ENCODE measurements at places on chromosomes 12 and 14. TPM values are rescaled to one million over a fixed set of nuclear protein-coding genes. Genes with fewer than 3 reads are reported as not detected.
A peak's percentile ranks its signal among the peaks of the same experiment; 100 is the strongest.

DNA sequence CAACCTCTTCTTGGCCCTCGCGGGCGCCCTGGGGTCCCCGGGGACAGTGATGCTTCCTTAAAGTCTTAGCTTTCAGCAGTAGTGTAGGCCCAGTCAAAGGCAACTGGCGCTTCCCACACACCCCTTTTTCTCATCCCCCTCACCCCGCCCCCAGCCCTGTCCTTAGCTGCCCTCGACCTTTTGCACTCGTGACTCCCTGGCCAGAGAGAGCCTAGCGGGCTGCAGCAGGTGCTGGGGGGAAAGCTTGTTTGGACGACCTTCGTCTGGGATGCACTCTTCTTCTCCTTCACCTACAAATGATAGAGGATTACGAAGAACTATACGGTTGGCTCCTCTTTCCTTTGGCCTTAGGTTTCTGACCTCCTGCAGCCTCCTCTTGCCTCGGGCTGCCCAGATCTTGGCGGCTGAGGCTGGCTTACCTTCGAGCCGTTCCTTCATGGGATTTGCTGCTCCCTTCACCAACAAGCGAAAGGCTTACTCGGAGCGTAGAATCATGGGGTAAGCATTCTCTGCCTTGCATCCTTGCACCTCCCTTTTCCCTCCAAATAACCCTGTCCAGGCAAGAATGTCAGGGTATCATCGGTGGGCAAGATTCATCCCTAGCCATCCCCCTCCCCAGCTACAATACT lies 815 bp downstream of the COQ10A start:
- peaks cover 21% of the 10 kb centered on the region for H3K36me3 ChIP-seq

Gene BTG1
- total RNA-seq = 86.4 TPM

DNA sequence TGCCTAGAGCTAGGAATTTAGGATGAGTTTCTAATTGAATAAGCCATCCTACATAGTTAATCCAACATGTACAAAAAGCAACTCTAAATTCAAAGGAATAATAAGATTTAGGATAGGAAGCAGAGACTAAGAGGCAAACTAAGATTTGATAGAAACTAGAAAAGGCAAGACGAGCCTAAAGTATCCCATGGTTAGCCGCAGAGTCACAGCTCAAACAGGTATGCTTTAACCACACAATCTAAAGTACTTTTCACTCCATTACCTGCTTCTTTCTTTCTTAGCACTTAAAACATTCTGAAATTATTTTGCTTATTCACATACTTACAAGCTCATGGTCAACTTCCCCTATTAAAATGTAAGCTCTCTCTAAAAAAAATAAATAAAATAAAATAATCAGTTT lies 51.8 kb downstream of the OTOGL start:
- no peak overlapping the region for H3K27ac ChIP-seq
- H3K36me3 ChIP-seq = peaks cover 2% of the 10 kb centered on the region
- no peak overlapping the region for H3K4me3 ChIP-seq
- H3K4me1 ChIP-seq = peaks cover 18% of the 10 kb centered on the region
- DNase-seq = no peak

- no peak overlapping the region for H3K4me3 ChIP-seq
- no peaks in the 10 kb centered on the region for H3K4me1 ChIP-seq
- H3K27ac ChIP-seq = no peak overlapping the region
- peaks cover 1% of the 10 kb centered on the region for H3K27me3 ChIP-seq
Observed at GRCh38 chr14:84167026-84167425, 1362.9 kb upstream of the FLRT2 start.

Gene NPFF
- total RNA-seq = 0.44 TPM

GRCh38 chr12:53652366-53652765 lies 23.5 kb downstream of the ATP5MC2 start:
- no peak overlapping the region for H3K27ac ChIP-seq
- H3K36me3 ChIP-seq = no peaks in the 10 kb centered on the region
- H3K4me3 ChIP-seq = no peak overlapping the region
- no peaks in the 10 kb centered on the region for H3K4me1 ChIP-seq
- H3K27me3 ChIP-seq = no peaks in the 10 kb centered on the region

DNA sequence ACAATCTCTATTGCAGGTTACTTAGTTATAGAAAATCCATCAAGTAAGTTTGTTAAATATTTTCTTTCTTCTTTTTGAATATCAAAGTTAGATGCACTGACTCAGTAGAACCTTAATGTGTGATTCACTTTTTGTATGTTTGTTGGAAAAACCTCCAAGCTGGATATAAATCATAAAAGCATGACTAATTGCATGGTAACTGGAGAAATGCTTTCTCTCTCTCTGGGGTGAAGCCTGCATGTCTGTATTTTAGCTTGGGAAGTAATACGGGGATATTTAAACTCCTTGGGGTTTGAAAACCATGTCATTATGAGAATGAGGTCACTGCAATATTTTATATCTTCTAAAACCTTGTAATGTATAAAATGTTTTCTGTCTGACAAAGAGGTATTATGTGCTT lies 58.6 kb upstream of the MYF6 start:
- no peaks in the 10 kb centered on the region for H3K27me3 ChIP-seq
- no peaks in the 10 kb centered on the region for H3K4me1 ChIP-seq
- H3K36me3 ChIP-seq = no peaks in the 10 kb centered on the region

GRCh38 chr12:2857576-2857975 lies 737 bp upstream of the TEX52 start:
- no peaks in the 10 kb centered on the region for H3K27me3 ChIP-seq
- H3K4me3 ChIP-seq = no peak overlapping the region
- no peak overlapping the region for H3K27ac ChIP-seq
- H3K4me1 ChIP-seq = peaks cover 6% of the 10 kb centered on the region

GRCh38 chr12:94973221-94973620 lies 30.3 kb downstream of the NDUFA12 start:
- no peaks in the 10 kb centered on the region for H3K27me3 ChIP-seq
- H3K27ac ChIP-seq = no peak overlapping the region
- H3K36me3 ChIP-seq = peaks cover 17% of the 10 kb centered on the region
- H3K4me3 ChIP-seq = no peak overlapping the region
- DNase-seq = no peak

DNA sequence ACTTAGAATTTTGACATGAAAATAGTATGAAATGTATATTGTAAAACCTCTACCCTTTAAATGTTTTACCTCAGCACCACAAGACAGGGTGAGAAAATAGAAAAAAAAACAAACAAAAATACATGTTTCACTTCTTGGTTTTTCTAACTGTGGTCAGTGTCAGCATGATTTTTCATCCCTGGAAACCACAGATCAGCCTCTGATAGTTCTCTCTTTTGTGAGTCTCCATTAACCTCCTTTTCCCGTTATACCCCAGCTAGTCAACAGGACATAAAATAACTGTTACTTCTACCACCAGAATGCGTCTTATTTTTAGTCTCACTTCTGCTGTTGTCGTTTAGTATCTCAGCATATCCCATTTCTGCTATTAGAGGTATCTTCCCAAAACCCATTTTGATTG lies 48.3 kb upstream of the KCNMB4 start:
- peaks cover 17% of the 10 kb centered on the region for H3K4me1 ChIP-seq
- no peak overlapping the region for H3K4me3 ChIP-seq
- peaks cover 7% of the 10 kb centered on the region for H3K36me3 ChIP-seq
- peak overlapping the region; percentile 15 for H3K27ac ChIP-seq

DNA sequence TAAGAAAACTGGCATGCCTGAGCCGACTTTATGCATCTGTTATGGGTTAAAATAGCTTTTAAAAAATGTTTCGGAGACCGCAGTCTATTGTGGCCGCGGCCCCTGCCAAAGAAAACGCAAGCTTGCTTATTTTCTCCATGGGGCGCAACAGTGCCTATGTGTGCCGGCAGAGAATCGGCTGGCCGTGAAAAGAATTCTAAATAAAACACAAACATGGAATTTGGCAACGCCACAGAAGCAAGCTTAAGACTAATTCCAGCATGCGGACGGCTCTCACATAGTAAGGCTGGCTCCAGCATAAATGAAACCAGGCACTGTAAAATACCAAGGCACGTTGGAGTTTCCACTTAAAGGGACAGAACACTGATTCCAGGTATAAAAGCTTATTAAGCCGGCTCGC lies 56.7 kb downstream of the BCL11B start:
- peak overlapping the region; percentile 62 for H3K4me3 ChIP-seq
- no peaks in the 10 kb centered on the region for H3K27me3 ChIP-seq
- DNase-seq = no peak
- H3K27ac ChIP-seq = peak overlapping the region; percentile 78
- peaks cover 30% of the 10 kb centered on the region for H3K36me3 ChIP-seq
- H3K4me1 ChIP-seq = peaks cover 95% of the 10 kb centered on the region

Gene HOXC12
- not detected for total RNA-seq

Gene HOTAIR
- not detected for total RNA-seq

DNA sequence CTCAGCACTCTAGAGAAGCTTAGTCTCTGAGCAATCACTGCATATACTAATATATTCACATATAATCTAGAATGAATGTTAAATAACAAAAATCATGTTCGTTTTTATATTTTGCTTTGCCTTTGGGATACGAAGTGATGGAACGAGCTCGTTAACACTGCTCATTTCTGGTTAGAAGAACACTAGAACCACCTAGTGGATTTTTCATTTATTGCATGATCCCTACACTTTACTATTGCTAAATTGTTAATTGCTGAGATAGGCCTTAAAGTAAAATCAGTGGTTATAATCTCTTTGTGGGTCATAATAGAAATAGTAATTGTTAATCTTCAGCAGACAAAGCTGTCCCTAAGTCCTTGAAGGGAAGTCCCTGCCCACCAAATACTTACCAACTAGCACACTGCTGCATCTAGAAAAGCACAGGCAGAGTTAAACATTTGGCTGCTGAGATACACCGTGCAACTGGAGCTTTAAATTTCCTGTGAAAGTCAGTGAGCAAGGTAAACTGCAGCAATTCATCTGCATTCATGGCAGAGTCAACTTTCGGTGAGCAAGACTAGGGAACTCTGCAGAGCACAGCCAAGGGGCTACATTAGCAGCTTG lies 353.7 kb downstream of the APAF1 start:
- H3K27me3 ChIP-seq = peaks cover 8% of the 10 kb centered on the region
- no peak overlapping the region for H3K27ac ChIP-seq
- no peaks in the 10 kb centered on the region for H3K36me3 ChIP-seq
- H3K4me1 ChIP-seq = no peaks in the 10 kb centered on the region
- DNase-seq = no peak

- peaks cover 13% of the 10 kb centered on the region for H3K4me1 ChIP-seq
- no peak overlapping the region for H3K4me3 ChIP-seq
- H3K27me3 ChIP-seq = peaks cover 11% of the 10 kb centered on the region
Observed at GRCh38 chr12:57553343-57554202, 3.7 kb downstream of the KIF5A start.

DNA sequence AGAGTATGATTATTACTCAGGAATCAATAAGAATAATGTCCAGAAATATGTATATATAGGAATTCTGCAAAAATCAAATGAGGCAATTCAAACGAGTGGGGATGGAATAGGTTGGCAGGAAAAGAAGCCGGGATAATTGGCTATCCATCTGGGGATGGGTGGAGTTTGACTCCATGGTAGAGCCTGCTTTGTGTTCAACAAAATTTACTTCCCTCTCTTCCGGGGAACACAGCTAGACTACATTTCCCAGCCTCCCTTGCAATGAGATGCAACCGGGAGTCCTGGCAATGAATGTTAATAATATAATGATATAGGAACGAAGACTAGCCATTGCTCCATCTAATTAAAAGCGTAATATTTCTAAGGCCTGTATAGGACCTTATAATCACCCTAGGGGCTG lies 146.6 kb downstream of the EFCAB11 start:
- H3K4me1 ChIP-seq = no peaks in the 10 kb centered on the region
- H3K27ac ChIP-seq = no peak overlapping the region
- H3K36me3 ChIP-seq = no peaks in the 10 kb centered on the region

- H3K4me3 ChIP-seq = no peak overlapping the region
- H3K36me3 ChIP-seq = no peaks in the 10 kb centered on the region
- H3K4me1 ChIP-seq = no peaks in the 10 kb centered on the region
- peaks cover 5% of the 10 kb centered on the region for H3K27me3 ChIP-seq
Observed at GRCh38 chr14:104444159-104445030, 135.2 kb upstream of the C14orf180 start.

DNA sequence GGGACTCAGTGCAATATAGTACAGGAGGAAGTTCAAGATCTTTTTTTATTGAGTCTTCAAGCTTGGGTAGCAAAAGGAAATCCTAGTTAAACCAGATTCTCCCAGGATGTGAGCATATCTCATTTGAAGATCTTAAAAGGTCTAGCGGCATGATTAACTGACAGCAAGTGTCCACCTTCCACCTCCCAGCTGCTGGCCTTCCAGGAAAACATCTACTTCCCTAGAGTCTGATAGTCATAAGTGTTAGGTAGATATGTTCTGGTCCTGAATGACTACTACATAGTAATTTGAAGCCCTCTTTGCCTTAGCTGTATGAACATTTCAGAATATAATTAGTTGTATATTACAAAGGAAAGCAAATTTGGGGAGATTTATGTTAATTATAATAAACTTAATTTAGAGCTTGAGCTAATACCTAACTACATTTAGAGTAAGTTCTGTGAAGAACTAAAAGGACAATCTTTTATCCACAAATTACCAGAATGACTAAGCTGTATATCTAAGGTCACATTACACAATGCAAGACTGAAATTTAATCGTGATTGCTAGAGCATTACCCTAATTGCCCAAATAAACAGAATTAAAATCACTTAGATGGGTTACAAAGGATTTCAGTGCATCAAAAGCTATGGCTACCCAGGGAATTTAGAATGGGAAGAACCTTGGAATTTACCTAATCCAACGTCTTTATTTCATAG lies 9.9 kb downstream of the LGR5 start:
- no peak for DNase-seq
- H3K27me3 ChIP-seq = peaks cover 14% of the 10 kb centered on the region
- no peaks in the 10 kb centered on the region for H3K4me1 ChIP-seq
- H3K36me3 ChIP-seq = no peaks in the 10 kb centered on the region
- H3K27ac ChIP-seq = no peak overlapping the region
- H3K4me3 ChIP-seq = no peak overlapping the region

DNA sequence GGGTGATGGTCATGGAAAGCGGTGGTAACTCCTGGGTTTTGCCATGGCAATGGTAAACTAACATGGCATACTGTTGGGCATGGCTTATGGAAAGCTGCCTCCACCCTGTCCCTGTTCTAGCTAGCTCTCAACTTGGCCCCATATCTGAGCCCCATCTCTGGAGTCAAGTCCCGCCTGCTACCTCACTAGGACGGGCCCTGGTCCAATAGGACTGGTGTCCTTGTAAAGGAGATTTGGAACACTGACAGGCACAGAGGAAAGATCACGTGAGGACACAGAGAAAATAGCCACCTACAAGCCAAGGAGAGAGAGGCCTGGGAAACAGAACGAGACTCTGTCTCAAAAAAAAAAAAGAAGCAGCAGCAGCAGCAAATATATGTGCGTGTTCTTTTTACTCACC lies 59.8 kb downstream of the RNFT2 start:
- no peaks in the 10 kb centered on the region for H3K4me1 ChIP-seq

GRCh38 chr14:94227029-94227428 lies 52.9 kb downstream of the PPP4R4 start:
- no peaks in the 10 kb centered on the region for H3K36me3 ChIP-seq
- no peaks in the 10 kb centered on the region for H3K27me3 ChIP-seq
- DNase-seq = no peak
- H3K27ac ChIP-seq = no peak overlapping the region
- H3K4me1 ChIP-seq = no peaks in the 10 kb centered on the region

All from activated T-helper 1 cell treated with anti-CD3 and anti-CD28 coated beads, Interleukin-12 subunit alpha, Interleukin-12 subunit beta, Interleukin-2, Interleukin-4 antibody, amounts not matched to agents 30 ng/mL and 10 ng/mL and 1 ng/mL, durations not matched to agents 14 hours and 24 hours and 36 hours (primary cell).